A549 treated with GW870086 at 1 μM for 4 hours (cell line): ENCODE measurements at places on chromosomes 12 and 14. TPM values are rescaled to one million over a fixed set of nuclear protein-coding genes. Genes with fewer than 3 reads are reported as not detected.

Gene SSPN
- 0.25 to 1.1 TPM (median 0.77 TPM) in 5 replicates for total RNA-seq

Gene ASB2
- total RNA-seq = 0.65 to 1.7 TPM (median 0.75 TPM) in 5 replicates

Gene MFAP5
- total RNA-seq = 0.06 to 0.14 TPM (median 0.10 TPM) in 3 of 5 replicates, not detected in the others

Gene RFLNA
- total RNA-seq = 0.06 to 0.24 TPM (median 0.10 TPM) in 4 of 5 replicates, not detected in the other

Gene HELB
- 0.87 to 1.6 TPM (median 1.4 TPM) in 5 replicates for total RNA-seq

Gene CISTR
- total RNA-seq = not detected in 5 replicates

Gene SIRT4
- 0.48 to 1.7 TPM (median 0.76 TPM) in 5 replicates for total RNA-seq

Gene FAM161B
- 1.2 to 1.7 TPM (median 1.5 TPM) in 5 replicates for total RNA-seq

Gene NOS1
- 0.40 to 0.64 TPM (median 0.58 TPM) in 5 replicates for total RNA-seq

Gene SLC35F4
- total RNA-seq = not detected in 5 replicates

Gene C12orf54
- not detected in 5 replicates for total RNA-seq

Gene PMEL
- total RNA-seq = 0.68 to 1.4 TPM (median 0.88 TPM) in 5 replicates

Gene CCDC63
- not detected in 5 replicates for total RNA-seq

Gene CD163L1
- 0.17 to 0.74 TPM (median 0.33 TPM) in 5 replicates for total RNA-seq

Gene MANSC1
- total RNA-seq = 3.5 to 5.3 TPM (median 4.2 TPM) in 5 replicates

Gene SLC39A5
- total RNA-seq = 0.34 TPM in 1 of 5 replicates, not detected in the others

Gene LALBA
- total RNA-seq = not detected in 5 replicates

Gene NTN4
- 40.7 to 53.3 TPM (median 47.0 TPM) in 5 replicates for total RNA-seq

Gene GLT1D1
- total RNA-seq = not detected in 5 replicates

Gene ITGA7
- total RNA-seq = 0.90 to 1.6 TPM (median 1.1 TPM) in 5 replicates

Gene SFSWAP
- total RNA-seq = 23.5 to 29.5 TPM (median 28.6 TPM) in 5 replicates

Gene NKX2-8
- 1.6 to 4.2 TPM (median 3.2 TPM) in 5 replicates for total RNA-seq

Gene SERPINA1
- 1.1 to 3.1 TPM (median 1.8 TPM) in 5 replicates for total RNA-seq

Gene C12orf60
- 1.5 to 2.4 TPM (median 1.8 TPM) in 5 replicates for total RNA-seq

Gene KRT77
- total RNA-seq = not detected in 5 replicates

Gene TSPAN19
- not detected in 5 replicates for total RNA-seq

Gene MGP
- total RNA-seq = not detected in 5 replicates

Gene CLEC7A
- total RNA-seq = not detected in 5 replicates

Gene RNASE1
- 0.17 to 0.50 TPM (median 0.27 TPM) in 4 of 5 replicates, not detected in the other for total RNA-seq

Gene MYF5
- not detected in 5 replicates for total RNA-seq

Gene GNG2
- total RNA-seq = 2.8 to 4.2 TPM (median 3.8 TPM) in 5 replicates

Gene CLEC4D
- not detected in 5 replicates for total RNA-seq

Gene LRRC43
- 0.26 to 0.36 TPM in 2 of 5 replicates, not detected in the others for total RNA-seq

Gene PTPRB
- 0.75 to 1.4 TPM (median 1.0 TPM) in 5 replicates for total RNA-seq

Gene GPR84
- not detected in 5 replicates for total RNA-seq

Gene VDR
- 2.8 to 3.8 TPM (median 3.0 TPM) in 5 replicates for total RNA-seq

Gene NFE2
- total RNA-seq = 0.10 TPM in 1 of 5 replicates, not detected in the others

Gene MYF6
- total RNA-seq = not detected in 5 replicates

Gene POTEG
- total RNA-seq = 0.06 TPM in 1 of 5 replicates, not detected in the others

Gene AICDA
- 0.13 to 0.34 TPM (median 0.23 TPM) in 4 of 5 replicates, not detected in the other for total RNA-seq

Gene PELI2
- 0.72 to 1.3 TPM (median 0.93 TPM) in 5 replicates for total RNA-seq

Gene IFI27L1
- total RNA-seq = 18.3 to 22.4 TPM (median 20.2 TPM) in 5 replicates

Gene TGFB3
- 0.66 to 1.3 TPM (median 1.0 TPM) in 5 replicates for total RNA-seq

Gene DGKA
- 17.0 to 28.7 TPM (median 21.1 TPM) in 5 replicates for total RNA-seq

Gene TPI1
- total RNA-seq = 1,472 to 1,683 TPM (median 1,669 TPM) in 5 replicates

Gene KRT2
- total RNA-seq = not detected in 5 replicates

Gene CELA1
- not detected in 5 replicates for total RNA-seq

Gene ACOT6
- not detected in 5 replicates for total RNA-seq

Gene OTUB2
- total RNA-seq = 3.5 to 4.9 TPM (median 3.7 TPM) in 5 replicates

Gene CEBPE
- total RNA-seq = not detected in 5 replicates

Gene IL22
- total RNA-seq = not detected in 5 replicates

Gene CSRP2
- total RNA-seq = 18.0 to 24.2 TPM (median 19.4 TPM) in 5 replicates

Gene CACNB3
- 30.6 to 48.3 TPM (median 34.2 TPM) in 5 replicates for total RNA-seq

Gene RPL10L
- not detected in 5 replicates for total RNA-seq

Gene TMEM233
- total RNA-seq = 0.03 to 0.29 TPM (median 0.05 TPM) in 5 replicates

Gene ERBB3
- total RNA-seq = 0.95 to 3.0 TPM (median 1.4 TPM) in 5 replicates

Gene ADAM21
- total RNA-seq = 0.05 to 0.06 TPM (median 0.05 TPM) in 3 of 5 replicates, not detected in the others

Gene KRT8
- total RNA-seq = 3,905 to 4,615 TPM (median 4,500 TPM) in 5 replicates

Gene SCN8A
- total RNA-seq = 1.2 to 1.7 TPM (median 1.5 TPM) in 5 replicates
